Spinal cord (tissue), 10 donors: ENCODE measurements at places on chromosomes 6 and 20. TPM values are rescaled to one million over a fixed set of nuclear protein-coding genes. Genes with fewer than 3 reads are reported as not detected.

ANKRD66 gene
- 3.2 TPM for polyA plus RNA-seq

DNA sequence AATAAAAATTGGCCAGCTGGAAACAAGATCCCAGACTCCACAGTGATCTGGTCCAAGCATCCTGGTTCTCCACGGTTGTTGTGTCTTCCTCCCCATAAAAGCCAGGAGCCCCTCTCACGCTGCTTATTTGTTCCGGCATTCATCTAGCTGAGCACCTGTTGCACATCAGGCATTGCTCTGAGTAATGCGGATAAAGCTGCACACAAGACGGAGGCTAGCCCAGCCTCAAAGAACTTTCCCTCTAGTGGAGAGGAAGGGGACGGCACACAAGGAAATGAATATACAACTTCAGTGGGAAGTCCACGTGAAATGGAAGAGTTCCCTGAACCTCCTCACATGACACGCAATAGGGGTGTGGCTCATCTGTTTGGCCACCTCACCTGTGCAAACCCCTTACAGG, 30.3 kb upstream of the NXT1 start:
- DNase-seq: no peak

C20orf204 gene
- polyA plus RNA-seq: 1.3 TPM

DNA sequence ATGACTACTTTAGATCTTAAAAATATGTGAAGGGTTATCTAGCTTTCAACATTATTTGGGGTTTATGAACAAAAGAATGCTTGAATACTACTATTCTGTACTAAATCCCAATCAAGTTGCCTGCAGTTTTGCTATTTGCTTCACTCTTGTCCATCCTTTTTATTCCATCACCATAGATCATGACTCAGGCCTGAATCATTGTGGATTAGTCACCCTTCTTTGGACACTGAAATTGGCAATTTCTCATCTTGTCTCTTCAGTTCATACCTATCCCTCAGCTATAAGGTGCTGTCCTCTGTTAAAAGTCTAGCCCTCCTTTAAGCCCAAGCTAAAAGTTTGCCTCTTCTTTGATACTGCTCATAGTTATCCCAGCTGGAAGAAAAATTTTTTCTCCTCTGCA, 199.1 kb downstream of the CENPW start:
- no peak for DNase-seq

GPX5 gene
- not detected for polyA plus RNA-seq

DNA sequence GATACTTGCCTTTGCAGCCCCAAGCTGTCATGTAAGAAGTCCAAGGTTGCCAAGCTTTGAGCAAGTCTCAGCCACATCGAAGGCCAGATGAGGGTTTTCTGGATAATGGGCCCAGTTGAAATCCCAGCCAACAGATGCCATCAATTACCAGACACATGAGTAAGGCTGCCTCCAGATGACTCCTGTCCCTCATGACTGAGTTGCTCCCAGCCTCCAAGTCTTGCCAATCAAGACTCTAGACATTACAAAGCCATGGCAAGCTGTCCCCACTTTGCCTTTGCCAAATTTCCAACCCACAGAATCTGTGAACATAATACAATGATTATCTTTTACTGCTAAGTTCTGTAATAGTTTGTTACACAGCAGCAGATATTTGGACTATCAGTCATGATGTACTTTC, 76.8 kb upstream of the ARMC2 start:
- no peak for DNase-seq

SGK1 gene
- 142 TPM for polyA plus RNA-seq

- DNase-seq: no peak
Measured at GRCh38 chr6:74167511-74167910, 471.5 kb downstream of the CD109 start.

SNAP91 gene
- 175 TPM for polyA plus RNA-seq

- DNase-seq: no peak
Measured at GRCh38 chr20:2283706-2284423, 11.9 kb upstream of the TGM3 start.

DNA sequence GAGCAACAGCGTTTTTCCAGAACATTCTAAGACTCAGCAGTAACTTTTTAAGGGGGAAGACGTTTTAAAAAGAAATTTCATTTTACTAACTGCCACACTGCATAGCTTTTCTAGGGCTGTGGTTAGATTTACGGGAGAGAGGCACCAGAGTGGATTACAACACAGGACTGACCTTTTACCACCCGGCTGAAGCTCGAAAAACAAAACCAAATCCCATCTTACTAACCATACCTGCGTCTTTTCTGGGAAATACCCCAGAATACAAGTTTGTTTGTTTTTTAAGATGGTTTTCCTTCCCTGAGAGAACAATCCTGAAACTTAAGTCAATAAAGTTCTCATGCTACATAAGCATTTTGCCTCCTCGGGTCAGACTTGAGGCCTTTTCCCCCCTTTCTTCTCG, 209.3 kb upstream of the SOX4 start:
- DNase-seq: no peak

DNA sequence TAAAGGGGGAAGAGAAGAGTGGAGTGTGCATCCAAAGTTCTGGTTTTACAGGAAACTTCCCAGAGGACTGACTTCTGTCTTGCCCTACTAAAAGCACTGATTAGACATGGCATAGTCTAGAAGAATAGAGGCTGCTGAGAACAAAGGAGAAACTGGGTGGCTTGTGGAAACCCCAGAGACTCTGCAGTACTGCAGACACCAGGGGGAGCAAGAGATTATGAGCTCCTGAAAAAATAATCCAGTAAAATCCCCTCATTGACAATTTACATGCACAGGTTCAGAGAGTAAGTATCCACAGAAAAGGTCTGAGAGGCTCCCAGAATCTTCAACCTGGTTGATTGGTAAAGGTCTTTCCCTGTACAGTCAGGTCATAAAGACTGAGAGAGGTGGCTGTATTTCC, 48.7 kb upstream of the CLVS2 start:
- DNase-seq: peak; percentile 14

GRCh38 chr6:110687326-110687725, 127.9 kb downstream of the CDK19 start:
- DNase-seq: peak; percentile 21

FGD2 gene
- polyA plus RNA-seq: 9.6 TPM

- no peak for DNase-seq
Measured at GRCh38 chr6:54617730-54618129, 228.8 kb upstream of the FAM83B start.

- no peak for DNase-seq
Measured at GRCh38 chr6:116072368-116072767, 11.7 kb upstream of the FRK start.

GRCh38 chr20:19977373-19977770, 39.8 kb upstream of the NAA20 start:
- no peak for DNase-seq

DNA sequence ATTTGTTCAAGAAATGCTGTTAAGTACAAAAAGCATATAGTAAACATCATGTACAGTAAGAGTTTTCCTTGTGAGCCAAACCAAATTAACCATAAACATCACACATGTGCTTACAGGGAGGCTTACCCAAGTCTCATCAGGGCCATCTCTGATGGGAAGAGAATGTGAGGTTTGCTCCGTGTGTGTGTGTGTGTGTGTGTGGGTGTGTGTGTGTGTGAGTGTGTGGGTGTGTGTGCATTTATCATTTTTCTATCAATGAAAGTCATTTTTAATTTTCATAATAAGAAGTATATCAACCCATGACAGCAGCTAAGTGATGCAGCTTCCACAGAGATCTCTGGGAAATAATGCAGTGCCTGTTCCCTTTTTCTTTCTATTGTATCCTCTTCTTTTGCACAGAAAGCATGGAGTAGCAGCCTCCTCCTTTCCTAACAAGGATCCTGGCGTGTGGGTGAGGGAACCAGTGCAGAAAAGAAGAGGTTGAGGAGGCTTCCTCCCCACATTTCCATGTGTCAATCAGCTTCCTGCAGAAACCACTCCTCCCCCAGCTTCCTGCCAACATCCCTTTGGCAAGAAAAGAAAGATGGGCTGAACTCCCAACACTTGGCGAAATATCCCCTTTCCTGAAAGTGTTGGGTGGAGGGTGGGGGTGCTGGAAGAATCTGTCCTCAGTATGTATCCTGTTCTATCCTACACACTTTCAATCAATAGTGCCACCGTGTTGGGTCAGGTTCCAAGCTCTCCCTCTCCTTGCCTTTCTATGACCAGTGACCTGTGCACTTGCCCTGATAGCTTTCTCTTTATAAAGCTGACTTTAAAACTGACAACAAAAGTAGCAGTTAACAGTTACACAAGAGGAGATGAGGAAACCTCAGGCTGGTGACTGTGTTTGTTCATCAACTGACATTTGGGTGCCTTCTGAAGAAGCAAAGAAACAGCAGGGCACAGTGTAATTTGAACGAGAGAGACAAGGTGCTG, 251.8 kb upstream of the CITED2 start:
- peak; percentile 19 for DNase-seq

GRCh38 chr6:133435065-133435728, 194.0 kb downstream of the EYA4 start:
- no peak for DNase-seq

GRCh38 chr20:58349570-58349969, 39.5 kb upstream of the VAPB start:
- no peak for DNase-seq
